ENCODE measurements at places on chromosomes 1 and 21. TPM values are rescaled to one million over a fixed set of nuclear protein-coding genes. Genes with fewer than 3 reads are reported as not detected.

GRCh38 chr1:169312084-169312954 lies 55.3 kb downstream of the NME7 start:
- DNase-seq = no peak

GRCh38 chr21:41920476-41920875 lies 33.3 kb downstream of the C2CD2 start:
- DNase-seq = no peak

DNA sequence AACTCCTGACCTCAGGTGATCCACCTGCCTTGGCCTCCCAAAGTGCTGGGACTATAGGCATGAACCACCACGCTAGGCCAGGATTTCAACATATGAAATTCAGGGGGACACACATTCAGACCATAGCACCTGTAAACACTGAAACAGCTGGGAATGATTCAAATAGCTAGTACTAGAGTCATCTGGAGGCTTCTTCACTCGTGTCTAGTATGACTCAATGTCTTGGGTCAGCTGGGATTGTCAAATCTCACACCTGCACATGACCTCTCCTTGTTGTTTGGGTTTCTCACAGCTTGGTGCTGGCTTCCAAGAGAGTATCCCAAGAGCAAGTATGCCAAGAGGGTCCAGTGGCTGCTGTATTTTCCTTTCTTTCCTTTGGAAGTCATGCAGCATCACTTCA lies 75.1 kb downstream of the PGM1 start:
- DNase-seq = no peak

DNA sequence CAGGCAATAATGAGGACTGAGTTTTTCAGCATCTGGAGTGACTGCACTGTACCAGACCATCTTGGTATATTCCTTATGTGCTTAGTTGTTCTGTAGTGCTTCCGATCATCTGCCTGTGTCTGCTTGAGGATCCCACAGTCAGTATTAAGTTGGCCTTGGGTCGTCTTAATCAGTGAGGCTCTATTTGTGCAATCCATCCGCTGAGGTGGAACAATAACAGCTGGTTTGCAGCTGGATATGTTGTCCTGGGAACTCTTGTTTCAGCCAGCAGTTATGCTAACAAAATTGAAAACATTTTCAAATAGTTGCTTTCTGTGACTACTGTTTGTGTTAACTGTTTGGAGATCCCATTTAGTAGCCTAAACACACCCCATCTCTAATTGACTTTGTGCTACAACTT lies 73.7 kb downstream of the LAMC1 start:
- peak; percentile 80 for DNase-seq

- no peak for DNase-seq
Observed at GRCh38 chr1:212294983-212295382, 9.8 kb downstream of the PPP2R5A start.

- DNase-seq = no peak
Observed at GRCh38 chr1:248798791-248799190, 26.9 kb downstream of the SH3BP5L start.

GRCh38 chr1:156821801-156822200 lies 5.2 kb upstream of the SH2D2A start:
- DNase-seq = no peak

DNA sequence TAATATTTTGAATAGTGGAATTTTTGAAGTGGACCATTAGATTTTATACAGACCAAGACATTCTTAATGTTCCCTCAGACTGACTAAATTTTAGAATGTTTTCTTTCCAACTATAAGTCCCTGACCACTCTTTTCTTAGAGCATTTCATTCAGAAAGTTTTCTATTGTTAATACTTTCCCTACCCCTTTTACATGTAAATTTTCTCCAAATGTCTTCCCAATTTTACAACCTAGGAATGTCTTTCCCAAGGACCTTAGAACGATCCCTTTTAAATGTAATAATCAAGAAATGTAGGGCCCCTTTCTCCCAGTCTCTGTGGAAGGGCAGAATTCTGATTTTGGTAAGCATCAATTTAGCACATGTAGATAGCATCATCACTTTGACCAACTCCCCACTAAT lies 730.0 kb upstream of the B3GALT2 start:
- no peak for DNase-seq

DNA sequence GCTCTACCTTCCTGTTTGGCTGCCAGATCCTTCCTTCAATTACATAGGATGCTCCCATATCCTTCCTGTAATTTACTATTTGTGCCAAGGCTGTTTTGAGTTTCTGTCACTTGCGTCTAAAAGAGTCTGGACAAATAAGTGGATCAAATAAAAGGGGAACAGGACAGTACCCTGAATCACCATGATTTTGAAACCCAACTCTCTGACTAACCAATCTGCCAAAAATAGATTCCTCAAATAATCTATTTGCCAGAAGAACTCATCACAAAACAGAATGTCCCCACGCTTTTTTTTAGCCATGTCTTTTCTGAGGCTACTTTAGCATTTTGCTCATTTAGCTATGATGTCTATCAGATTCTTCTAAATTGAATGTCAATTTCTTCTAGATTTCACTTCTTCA lies 392.6 kb downstream of the NTNG1 start:
- no peak for DNase-seq

Gene HHIPL2
- not detected for total RNA-seq

Gene WNT9A
- 8.6 TPM for total RNA-seq
